ENCODE measurements at places on chromosomes 12 and 14.

DNA sequence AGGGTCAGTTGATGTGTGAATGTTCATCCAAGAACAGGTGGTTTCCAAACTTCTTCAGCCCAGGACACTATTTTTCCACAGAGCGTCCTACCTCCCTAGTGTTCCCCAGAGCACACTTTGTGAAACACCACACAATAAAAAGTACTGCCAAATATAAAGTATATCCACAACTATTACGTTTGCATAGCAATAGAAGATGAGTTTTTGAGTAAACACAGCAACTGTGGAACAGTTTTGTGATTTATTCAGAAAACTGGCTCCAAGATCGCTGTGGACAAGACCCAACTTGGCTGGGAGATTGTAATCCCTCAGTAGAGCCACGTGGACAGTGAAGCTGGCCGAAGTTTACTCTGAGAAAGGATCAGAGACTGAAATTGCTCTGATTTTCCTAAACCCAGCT is 14.5 kb upstream of the MAP1LC3B2 start:
- no peak for DNase-seq

- DNase-seq, result no peak
Observed at GRCh38 chr14:42460673-42461072, 854.0 kb downstream of the LRFN5 start.

GRCh38 chr14:75589931-75590330 is 11.5 kb downstream of the FLVCR2 start:
- no peak for DNase-seq

DNA sequence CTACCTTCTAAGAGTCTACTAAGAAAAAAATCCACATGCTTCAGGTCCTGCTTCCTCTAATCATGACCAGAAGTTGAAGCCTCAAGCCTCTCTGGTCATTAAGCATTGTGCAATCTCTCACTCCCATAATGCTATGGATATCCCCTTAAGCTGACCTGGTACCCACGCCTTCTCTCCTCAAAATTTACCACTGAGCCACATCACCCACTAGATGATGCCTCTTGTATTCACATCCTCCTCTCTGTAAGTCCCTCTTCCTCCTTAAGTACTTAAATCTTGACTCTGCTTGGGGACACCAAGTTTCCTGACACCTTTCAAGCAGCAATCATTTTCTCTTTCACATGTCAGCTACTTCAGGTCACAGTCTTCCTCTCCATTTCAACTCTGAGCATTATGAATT is 9.8 kb downstream of the GALNT4 start:
- DNase-seq, result no peak

GRCh38 chr12:50825372-50825838 is 17.3 kb upstream of the TMPRSS12 start:
- peak; percentile 38 for DNase-seq

DNA sequence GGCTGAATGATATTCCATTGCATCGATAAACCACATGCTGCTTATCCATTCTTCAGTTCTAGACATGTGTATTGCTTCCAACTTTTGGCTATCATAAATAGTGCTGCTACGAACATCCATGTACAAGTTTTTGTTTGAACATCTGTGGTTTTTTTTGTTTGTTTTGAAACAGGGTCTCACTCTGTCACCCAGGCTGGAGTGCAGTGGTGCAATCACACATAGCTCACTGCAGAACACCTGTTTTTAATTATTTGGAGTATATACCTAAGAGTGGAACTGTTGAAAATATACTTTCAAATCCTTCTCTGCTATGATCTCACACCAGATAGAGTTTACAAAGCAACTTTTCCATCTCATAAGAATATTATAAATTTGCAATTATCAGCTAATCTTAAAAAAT is 124.2 kb downstream of the TTC7B start:
- no peak for DNase-seq

- DNase-seq, result peak; percentile 99
Observed at GRCh38 chr12:12398026-12398859, 41.4 kb downstream of the BORCS5 start.

GRCh38 chr14:74542056-74542685 is 48.6 kb downstream of the ISCA2 start:
- DNase-seq, result no peak

GRCh38 chr12:4086481-4086880 is 187.1 kb upstream of the CCND2 start:
- DNase-seq, result no peak

- peak; percentile 63 for DNase-seq
Observed at GRCh38 chr14:32230181-32230580, 27.1 kb upstream of the RNU6-8 start.

DNA sequence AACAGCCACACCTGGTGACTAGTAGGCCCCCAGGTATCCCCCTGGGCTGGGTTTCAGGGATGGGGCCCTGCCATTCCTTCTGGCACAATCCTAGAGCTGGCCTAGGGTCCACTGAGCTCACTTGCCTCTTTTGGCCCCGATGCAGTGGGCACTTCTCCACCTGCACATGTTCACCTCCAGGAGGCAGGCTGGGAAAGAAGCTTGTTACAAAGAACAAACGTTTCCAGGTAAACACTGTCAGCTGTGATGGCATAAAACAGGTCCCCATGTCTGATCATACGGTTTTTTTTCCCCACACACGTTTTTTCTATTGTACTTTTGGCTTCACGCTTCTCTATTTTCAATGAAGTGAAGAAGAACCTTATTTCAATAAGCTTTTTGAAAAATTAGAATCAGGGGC is 15.8 kb upstream of the HVCN1 start:
- no peak for DNase-seq

- no peak for DNase-seq
Observed at GRCh38 chr14:75155169-75155568, 21.2 kb downstream of the TMED10 start.

DNA sequence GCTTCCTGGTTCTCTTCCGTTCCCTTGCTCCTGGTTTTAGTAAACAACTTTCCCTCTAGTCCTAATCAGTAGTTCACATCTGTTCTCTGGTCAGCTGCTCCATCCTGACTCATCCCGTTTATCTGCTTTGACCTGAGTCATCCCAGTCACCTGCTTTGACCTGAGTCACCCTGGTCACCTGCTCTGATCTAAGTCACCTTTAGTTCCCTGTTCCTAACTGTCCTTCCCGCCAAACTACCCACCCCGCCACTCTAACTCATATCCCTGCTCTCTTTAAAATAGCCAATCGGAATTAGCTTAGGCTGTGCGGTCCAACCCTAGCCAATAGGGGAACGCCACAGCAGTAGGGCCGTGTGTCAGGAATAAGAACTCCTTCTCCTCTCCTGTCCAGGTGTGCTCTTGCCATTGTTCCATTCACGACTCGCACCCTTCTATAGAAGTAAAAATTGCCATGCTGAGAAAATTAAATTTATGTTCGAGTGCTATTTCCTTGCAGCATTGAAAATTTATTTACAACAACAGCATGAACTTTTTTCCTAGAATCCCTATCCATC is 3.1 kb upstream of the ANKRD33 start:
- DNase-seq, result no peak

DNA sequence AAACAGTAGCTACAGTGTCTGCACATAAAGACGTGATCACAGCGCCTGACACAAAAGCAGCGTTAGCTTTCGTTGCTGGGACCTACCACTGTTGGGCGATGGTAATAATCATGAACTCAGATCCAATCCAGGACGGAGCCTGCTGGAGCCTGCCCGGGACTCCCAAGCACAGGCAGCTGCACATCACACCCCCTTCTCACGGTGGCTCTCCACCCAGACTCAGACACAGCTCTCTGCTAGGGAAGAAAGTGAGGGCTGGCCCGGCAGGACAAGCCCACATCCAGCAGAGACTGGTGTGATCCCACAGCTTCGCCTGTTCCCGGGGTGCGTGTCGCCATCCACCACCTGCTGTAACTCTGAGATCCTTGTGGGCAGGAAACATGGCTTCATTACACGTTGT is 49.9 kb upstream of the FOXN3 start:
- no peak for DNase-seq

Measured in kidney glomerular epithelial cell (primary cell).